ENCODE measurements at places on chromosomes 2 and 18. TPM values are rescaled to one million over a fixed set of nuclear protein-coding genes. Genes with fewer than 3 reads are reported as not detected.

Gene UGT1A4
- 2.6 TPM for total RNA-seq

Gene CAPN14
- total RNA-seq, result 0.70 TPM

Gene ATOH8
- total RNA-seq, result 30.3 TPM

Gene SERPINB11
- total RNA-seq, result not detected

Gene MYO5B
- 30.3 TPM for total RNA-seq

Gene SGPP2
- 48.2 TPM for total RNA-seq

Gene RAD51AP2
- total RNA-seq, result not detected

Gene MMADHC
- 46.9 TPM for total RNA-seq

DNA sequence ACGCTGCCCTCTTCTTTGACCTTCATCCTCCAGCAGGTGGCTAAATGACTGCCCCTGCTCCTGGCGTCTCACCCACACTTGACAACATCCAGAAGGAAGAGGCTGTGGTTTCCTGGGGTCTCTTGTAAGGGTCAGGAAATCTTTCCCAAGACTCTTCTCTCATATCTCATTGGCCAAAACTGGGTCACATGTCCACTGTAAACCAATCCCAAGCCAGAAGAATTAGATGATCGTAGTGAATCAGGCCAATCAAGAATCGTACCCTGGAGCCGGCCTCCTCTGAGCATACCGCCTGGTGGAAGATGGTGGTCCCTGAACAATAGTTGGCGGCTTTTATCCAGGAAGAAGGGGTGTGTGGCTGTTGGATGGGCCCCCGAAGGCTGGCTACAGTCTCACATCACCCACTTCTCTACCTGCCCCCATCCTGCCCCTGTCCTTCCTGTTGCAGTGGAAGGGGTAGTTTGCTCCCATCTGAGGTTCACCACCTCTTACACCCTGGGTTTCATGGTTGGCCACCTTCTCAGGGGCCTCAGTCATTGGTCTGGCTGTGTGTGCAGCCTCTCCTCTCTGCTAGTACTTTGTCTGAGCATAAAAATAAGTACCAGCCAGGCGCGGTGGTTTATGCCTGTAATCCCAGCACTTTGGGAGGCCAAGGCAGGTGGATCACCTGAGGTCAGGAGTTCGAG, 3.8 kb downstream of the SAG start:
- no peak overlapping the region for H3K4me3 ChIP-seq
- H3K36me3 ChIP-seq, result no peaks in the 10 kb centered on the region
- no peak for DNase-seq
- no peaks in the 10 kb centered on the region for H3K4me1 ChIP-seq
- no peaks in the 10 kb centered on the region for H3K27me3 ChIP-seq

DNA sequence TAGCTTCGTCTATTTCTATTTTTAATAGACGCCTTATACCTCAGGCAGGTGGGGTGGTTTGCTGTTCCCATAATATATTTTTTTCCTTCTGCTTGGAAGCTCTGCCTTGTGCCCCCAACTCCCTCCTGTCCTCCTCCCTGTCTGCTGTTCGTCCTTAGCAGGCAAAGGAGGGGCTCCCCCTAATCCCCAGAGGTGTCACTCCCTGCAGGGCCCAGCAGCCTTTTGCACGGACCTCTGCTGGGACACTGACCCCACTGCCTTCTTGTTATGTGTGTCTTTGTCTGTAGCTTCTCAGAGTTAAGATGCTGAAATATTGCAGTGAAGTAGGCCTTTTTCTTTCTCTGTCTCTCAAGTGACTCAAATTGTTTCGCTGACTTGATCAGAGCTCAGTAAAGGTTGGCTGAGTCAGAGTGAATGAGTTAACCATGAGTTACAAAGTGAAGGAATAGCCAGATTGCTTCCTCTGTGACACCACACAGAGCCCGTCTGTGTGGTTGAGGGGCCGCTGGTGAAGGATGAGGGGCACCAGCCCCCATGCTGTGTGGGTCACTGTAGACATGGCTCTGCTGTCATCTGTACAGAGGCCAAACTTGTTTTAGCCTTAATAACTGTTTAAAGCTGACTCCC, 47.7 kb downstream of the PRKCE start:
- no peak overlapping the region for H3K4me3 ChIP-seq
- H3K27me3 ChIP-seq, result no peaks in the 10 kb centered on the region
- no peak for DNase-seq
- H3K36me3 ChIP-seq, result no peaks in the 10 kb centered on the region
- H3K27ac ChIP-seq, result no peak overlapping the region
- no peaks in the 10 kb centered on the region for H3K4me1 ChIP-seq

GRCh38 chr2:217049422-217049821, 189.6 kb upstream of the TNP1 start:
- H3K4me3 ChIP-seq, result no peak overlapping the region
- peaks cover 12% of the 10 kb centered on the region for H3K4me1 ChIP-seq

DNA sequence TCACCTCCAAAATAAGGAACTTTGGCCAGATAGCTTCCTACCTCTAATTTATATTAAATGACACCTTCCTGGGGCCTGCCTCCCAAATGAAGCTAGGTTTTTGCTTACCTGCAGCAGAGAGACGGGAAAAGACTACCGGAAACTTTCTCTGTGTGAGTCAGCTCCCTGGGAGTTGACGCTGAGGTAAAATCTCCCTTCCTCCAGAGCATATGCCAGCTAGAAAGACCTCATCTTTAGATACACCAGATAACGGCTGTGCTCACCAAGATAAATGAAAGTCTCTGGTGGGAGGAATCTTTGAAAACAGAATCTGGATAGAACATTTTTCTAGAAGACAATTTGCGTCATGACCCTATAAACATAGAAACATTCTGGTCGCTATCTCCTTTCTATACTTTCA, 99.7 kb upstream of the RFX8 start:
- H3K4me3 ChIP-seq, result no peak overlapping the region
- DNase-seq, result no peak
- no peaks in the 10 kb centered on the region for H3K36me3 ChIP-seq
- H3K27me3 ChIP-seq, result no peaks in the 10 kb centered on the region
- no peak overlapping the region for H3K27ac ChIP-seq

- peak overlapping the region; percentile 83 for H3K4me3 ChIP-seq
- no peaks in the 10 kb centered on the region for H3K27me3 ChIP-seq
Measured at GRCh38 chr2:127701651-127702394, 526 bp downstream of the SFT2D3 start.

- H3K4me1 ChIP-seq, result no peaks in the 10 kb centered on the region
- peaks cover 13% of the 10 kb centered on the region for H3K27me3 ChIP-seq
- no peak overlapping the region for H3K27ac ChIP-seq
Measured at GRCh38 chr2:170703776-170704476, 11.2 kb upstream of the SP5 start.

GRCh38 chr18:56639104-56639381, 651 bp upstream of the TXNL1 start:
- H3K4me1 ChIP-seq, result peaks cover 31% of the 10 kb centered on the region
- DNase-seq, result no peak
- H3K27me3 ChIP-seq, result no peaks in the 10 kb centered on the region
- H3K4me3 ChIP-seq, result peak overlapping the region; percentile 85

GRCh38 chr18:7111134-7111533, 6.5 kb downstream of the LAMA1 start:
- no peak for DNase-seq
- peaks cover 4% of the 10 kb centered on the region for H3K4me1 ChIP-seq
- no peaks in the 10 kb centered on the region for H3K36me3 ChIP-seq

GRCh38 chr2:240966906-240967680, 31.3 kb upstream of the SNED1 start:
- peak; percentile 59 for DNase-seq
- H3K36me3 ChIP-seq, result no peaks in the 10 kb centered on the region
- H3K27me3 ChIP-seq, result peaks cover 2% of the 10 kb centered on the region

DNA sequence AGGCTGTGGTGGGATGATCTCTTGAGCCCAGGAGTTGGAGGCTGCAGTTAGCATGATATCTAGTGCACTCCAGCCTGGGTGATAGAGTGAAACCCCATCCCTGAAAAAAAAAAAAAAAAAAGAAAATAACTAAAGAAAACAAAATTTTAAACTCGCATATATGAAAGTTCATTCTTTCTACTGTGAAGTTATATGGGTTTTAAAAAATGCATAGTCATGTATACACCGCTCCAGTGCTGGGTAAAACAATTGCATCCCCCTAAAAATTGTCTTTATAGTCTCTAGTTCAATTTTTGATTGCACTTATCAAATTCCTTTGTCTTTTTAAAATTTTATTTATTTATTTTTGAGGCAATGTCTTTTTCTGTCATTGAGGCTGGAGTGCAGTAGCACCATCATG, 65.0 kb upstream of the ACYP2 start:
- H3K4me3 ChIP-seq, result no peak overlapping the region
- no peak overlapping the region for H3K27ac ChIP-seq
- H3K36me3 ChIP-seq, result peaks cover 21% of the 10 kb centered on the region
- no peaks in the 10 kb centered on the region for H3K4me1 ChIP-seq
- no peaks in the 10 kb centered on the region for H3K27me3 ChIP-seq
- DNase-seq, result no peak

DNA sequence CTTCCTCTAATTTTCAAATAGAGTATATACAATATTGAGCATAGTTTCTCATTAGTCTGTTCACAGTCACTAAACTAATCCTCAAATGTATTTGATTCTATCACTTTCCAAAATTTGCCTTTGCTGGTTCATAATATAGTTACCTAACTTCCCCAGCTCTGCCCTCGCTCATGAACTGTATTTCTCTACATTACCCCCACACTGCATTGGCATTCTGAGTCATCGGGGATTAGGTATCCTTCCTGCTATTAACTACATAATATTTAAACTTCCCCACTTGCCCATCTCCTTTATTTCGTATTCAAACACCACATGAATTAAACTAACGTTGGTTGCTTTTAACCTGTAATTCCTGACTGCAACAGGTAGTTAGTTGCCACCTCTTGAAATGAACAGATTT, 14.8 kb upstream of the CLASP1 start:
- DNase-seq, result no peak
- H3K36me3 ChIP-seq, result no peaks in the 10 kb centered on the region
- no peaks in the 10 kb centered on the region for H3K27me3 ChIP-seq
- H3K4me3 ChIP-seq, result no peak overlapping the region
- peaks cover 21% of the 10 kb centered on the region for H3K4me1 ChIP-seq

DNA sequence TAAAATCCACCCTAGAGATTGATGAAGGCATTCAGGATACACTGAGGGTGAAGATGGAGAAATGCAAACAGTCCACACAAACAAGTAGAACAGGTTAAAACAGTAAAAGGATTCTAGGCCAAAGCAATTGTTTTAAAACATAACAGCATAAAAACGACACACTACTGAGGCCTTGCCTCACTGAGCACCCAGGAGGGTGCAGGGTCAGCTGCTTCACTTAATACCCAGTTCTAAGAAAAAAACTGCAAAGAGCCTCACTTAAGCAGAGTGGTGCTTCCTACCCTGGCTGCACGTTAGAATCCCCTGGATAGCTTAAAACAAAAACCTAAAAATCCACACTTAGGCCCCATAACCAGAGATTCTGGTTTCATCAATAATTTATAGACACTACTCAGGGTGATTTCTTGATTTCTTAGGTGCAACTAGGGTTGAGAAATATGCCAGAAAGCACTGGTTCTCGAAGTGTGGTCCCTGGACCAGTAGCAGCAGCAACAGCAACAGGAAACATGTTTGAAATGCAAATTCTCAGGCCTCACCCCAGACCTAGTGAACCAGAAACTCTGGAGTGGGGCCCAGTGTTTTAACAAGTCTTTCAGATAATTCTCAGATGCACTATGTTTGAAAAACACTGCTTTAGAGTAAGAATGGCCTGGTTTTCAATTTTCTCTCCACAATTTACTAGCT, 279.1 kb downstream of the ZEB2 start:
- peaks cover 7% of the 10 kb centered on the region for H3K4me1 ChIP-seq
- H3K36me3 ChIP-seq, result no peaks in the 10 kb centered on the region
- H3K4me3 ChIP-seq, result no peak overlapping the region
- no peak overlapping the region for H3K27ac ChIP-seq
- no peak for DNase-seq

- no peaks in the 10 kb centered on the region for H3K4me1 ChIP-seq
- no peak overlapping the region for H3K27ac ChIP-seq
- no peak overlapping the region for H3K4me3 ChIP-seq
- H3K27me3 ChIP-seq, result no peaks in the 10 kb centered on the region
- H3K36me3 ChIP-seq, result peaks cover 77% of the 10 kb centered on the region
- DNase-seq, result no peak
Measured at GRCh38 chr2:131146749-131147148, 41.6 kb downstream of the PLEKHB2 start.

DNA sequence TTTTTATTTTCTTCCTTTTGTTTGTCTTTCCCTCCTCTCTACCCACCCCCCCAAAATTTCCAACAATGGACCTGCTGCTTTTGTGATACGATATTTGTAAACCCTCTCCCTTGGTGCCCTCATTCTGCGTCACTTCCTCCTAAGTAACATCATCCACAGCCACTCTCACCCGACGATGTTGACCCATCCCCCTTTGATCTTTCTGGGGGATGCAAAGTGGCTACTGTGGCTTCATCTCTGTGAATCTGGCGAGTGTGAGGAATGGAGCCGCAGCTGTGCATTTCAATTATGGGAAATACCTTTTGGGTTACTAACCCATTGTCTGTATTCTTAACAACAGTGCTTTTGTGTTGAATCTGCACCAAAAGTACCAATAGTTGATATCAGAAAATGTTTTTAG, 19.4 kb downstream of the ANTXR1 start:
- H3K27ac ChIP-seq, result no peak overlapping the region
- peaks cover 22% of the 10 kb centered on the region for H3K4me1 ChIP-seq
- H3K27me3 ChIP-seq, result no peaks in the 10 kb centered on the region

GRCh38 chr2:195498176-195498575, 158.8 kb upstream of the SLC39A10 start:
- no peaks in the 10 kb centered on the region for H3K4me1 ChIP-seq
- no peaks in the 10 kb centered on the region for H3K27me3 ChIP-seq
- H3K27ac ChIP-seq, result no peak overlapping the region
- no peak for DNase-seq

DNA sequence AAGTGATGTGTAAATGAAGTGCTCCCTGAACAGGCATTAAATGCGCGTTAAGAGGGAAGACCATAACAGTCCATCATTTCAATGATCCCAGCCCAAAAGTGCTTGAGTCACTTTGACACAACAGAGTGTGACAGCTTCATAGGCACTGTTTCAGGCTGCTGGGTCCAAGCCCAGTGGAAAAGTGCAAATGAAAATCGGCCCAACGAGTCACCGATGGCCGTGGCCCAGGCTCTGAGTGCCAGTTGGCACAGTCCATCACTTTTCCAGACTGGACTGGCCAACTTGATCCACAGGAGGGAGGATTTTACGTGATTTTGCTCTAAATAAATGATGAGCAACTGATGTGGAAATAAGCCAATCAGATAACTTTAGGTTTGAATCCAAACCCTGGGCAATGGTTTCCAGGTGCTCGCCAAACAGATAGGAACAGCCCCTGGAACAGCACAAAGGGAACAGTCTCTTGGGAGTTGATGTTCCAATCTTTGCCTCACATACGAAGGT, 114.0 kb downstream of the SP3 start:
- peak; percentile 67 for DNase-seq
- no peak overlapping the region for H3K27ac ChIP-seq
- H3K4me1 ChIP-seq, result peaks cover 17% of the 10 kb centered on the region
- no peaks in the 10 kb centered on the region for H3K36me3 ChIP-seq

- H3K27ac ChIP-seq, result no peak overlapping the region
- H3K27me3 ChIP-seq, result no peaks in the 10 kb centered on the region
- no peak overlapping the region for H3K4me3 ChIP-seq
- no peaks in the 10 kb centered on the region for H3K36me3 ChIP-seq
- no peak for DNase-seq
Measured at GRCh38 chr2:199310771-199311585, 146.8 kb downstream of the SATB2 start.

DNA sequence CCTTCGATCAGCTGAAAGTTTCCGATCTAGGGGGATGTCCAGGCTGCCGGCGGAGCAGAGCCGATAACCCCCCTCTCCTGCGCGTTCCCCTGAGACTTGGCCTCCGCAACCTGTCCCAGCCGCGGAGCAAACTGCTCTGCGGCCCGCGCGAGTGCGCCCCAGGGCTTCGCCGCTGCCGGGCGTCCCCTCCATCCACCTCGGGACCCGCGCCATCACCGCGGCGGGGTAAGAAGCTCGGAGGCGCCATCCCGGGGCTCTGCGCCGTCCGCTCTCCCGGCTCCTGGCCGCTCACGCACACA, 990 bp upstream of the GDF7 start:
- H3K4me3 ChIP-seq, result peak overlapping the region; percentile 53
- H3K36me3 ChIP-seq, result no peaks in the 10 kb centered on the region
- peaks cover 52% of the 10 kb centered on the region for H3K4me1 ChIP-seq
- no peak for DNase-seq

Measured in suprapubic skin (tissue), 4 donors.